ENCODE measurements at places on chromosomes 7 and 10.
A peak's percentile ranks its signal among the peaks of the same experiment; 100 is the strongest.

- DNase-seq, result peak; percentile 59
These were observed at the start of gene HIPK2 for GRCh38 chr7:139777948-139778841. Gene HIPK2, minus strand, starts transcription at chr7:139777998. Its CDS starts 375 bp downstream, at chr7:139777623.

GRCh38 chr7:15081891-15082290 is 179.3 kb upstream of the DGKB start:
- DNase-seq, result no peak

GRCh38 chr10:72616716-72617115 is 9.2 kb downstream of the MICU1 start:
- no peak for DNase-seq

DNA sequence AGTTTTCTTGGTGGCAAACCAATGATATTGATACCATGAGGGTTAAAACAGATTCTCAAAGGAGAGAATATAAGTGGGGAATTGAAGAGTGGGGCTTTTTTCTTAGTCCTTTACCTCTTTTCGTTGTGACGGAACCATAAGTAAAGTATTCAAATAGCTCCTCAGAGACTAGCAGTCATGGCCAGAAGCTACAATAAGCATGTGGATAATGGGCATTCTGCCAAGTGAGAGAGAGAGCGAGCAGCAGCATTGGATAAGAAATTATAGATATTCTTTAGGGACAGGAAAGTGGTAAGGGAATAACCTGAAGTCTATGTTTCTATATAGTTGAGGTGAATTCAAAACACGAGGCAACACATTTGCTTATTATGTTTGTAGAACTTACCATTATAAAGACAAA is 235.1 kb downstream of the SEMA3E start:
- peak; percentile 21 for DNase-seq

GRCh38 chr10:12597176-12597575 is 247.8 kb downstream of the CAMK1D start:
- no peak for DNase-seq
